ENCODE measurements at places on chromosomes 6 and 20.

- no peak for DNase-seq
Observed at GRCh38 chr20:62924442-62925075, 1.7 kb downstream of the DIDO1 start.

GRCh38 chr20:60255415-60255814 lies 297.2 kb downstream of the CDH26 start:
- DNase-seq = no peak

DNA sequence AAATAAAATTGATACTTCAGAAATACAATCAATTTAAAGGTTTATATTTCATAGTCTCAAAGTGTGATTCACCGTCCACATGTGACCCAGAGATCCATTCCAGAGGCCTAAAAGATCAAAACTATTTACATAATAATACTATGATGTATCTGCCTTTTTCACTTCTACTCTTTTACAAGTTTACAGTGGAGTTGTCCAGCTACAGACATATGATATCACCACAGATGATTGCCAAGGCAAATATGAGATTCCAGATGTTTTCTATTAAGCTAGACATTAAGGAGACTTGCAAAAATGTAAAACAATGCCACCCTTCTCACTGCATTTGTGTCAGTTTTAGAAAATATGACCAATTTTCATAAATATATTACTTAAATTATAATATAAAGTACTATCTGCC lies 443.7 kb downstream of the GJA1 start:
- no peak for DNase-seq

DNA sequence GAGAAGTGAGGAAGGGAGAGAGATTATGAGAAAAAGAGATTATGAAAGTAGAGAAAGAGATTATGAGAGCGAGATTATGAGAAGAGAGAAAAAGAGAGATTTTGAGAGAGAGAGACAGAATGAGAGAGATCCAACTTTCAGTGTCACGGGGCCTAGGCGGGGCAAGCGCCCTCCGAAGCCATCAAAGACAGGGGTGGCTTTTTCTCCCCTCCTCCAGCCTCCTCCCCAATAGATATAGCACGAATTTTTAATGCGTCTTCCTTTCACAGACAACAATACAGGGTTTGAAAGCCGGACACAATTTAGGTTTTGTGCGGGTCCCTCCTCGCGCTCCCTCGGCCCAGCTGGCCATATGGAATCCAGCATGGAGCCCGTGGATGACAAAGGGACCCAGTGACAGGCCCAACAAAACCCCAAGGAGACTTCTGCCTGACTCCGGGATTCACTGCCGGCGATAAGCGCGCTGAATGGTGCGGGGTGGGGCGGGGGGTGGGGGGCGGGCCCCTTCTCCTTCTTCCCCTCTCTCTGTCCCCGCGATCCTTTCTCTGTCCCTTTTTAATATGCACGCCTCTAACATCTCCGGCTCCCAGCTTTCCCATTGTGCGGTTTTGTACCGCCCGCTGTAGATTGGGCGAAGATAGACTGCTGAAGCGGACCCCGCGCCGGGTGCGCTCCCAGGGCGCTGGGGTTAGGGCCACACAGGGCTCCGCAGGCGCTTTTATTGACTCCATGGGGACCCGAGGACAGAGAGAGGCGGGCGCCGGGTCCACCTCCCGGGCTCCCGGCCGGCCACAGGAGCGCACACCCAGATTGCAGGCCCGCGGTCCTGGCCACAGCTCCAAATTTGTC lies 5.4 kb downstream of the NKX2-2 start:
- DNase-seq = no peak

GRCh38 chr6:82415820-82416219 lies 52.2 kb downstream of the TPBG start:
- no peak for DNase-seq

- DNase-seq = no peak
Observed at GRCh38 chr6:168138436-168138835, 59.4 kb upstream of the FRMD1 start.

- DNase-seq = no peak
Observed at GRCh38 chr20:53679597-53680309, 86.1 kb upstream of the ZNF217 start.

DNA sequence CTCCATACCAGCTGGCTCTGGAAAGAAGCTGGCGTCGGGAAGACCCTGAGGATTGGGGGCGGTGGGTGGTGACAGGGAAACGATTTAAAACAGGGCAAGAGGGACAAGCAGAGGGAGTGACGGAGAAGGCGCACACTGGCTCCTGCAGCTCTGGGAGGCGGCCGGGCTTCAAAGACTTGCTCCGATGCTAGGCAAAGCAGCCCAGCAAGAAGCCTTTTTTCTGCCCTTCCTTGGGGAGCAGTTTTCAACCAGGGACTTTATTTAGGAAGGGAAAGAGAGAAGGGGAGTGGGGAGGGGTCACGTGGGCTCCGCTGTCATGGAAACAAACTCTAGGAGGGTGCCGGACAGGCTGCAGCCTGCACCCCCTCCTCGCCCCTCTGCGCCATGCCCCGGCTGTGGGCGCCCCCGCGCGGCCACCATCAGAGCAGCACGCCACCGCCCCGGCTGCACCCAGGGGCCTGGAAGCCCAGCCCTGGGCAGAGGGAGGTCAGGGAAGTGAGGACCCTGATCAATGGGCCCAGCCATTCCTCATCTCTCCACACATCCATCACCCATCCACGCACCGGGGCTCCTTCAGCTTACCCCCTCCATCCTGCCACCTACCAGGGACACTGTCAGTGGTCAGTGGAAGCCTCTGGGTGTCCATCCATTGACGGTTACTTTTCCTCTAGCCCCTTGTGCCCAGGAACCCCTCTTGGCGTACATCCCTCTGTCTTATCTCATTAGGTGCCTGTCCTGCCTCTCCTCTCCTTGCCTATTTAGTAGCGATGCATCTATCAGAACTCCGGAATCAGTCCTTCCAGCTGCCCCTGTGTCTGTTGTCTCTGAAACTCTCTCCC lies 66.6 kb upstream of the CCDC167 start:
- no peak for DNase-seq

- no peak for DNase-seq
Observed at GRCh38 chr6:166910601-166911000, 45.7 kb downstream of the RNASET2 start.

GRCh38 chr20:50335105-50335504 lies 144.5 kb downstream of the CEBPB start:
- no peak for DNase-seq

- no peak for DNase-seq
Observed at GRCh38 chr6:43078691-43079090, 2.6 kb downstream of the PTK7 start.

GRCh38 chr6:22682979-22683378 lies 113.6 kb downstream of the HDGFL1 start:
- no peak for DNase-seq

- DNase-seq = no peak
Observed at GRCh38 chr6:136628996-136629395, 78.8 kb upstream of the MAP7 start.

DNA sequence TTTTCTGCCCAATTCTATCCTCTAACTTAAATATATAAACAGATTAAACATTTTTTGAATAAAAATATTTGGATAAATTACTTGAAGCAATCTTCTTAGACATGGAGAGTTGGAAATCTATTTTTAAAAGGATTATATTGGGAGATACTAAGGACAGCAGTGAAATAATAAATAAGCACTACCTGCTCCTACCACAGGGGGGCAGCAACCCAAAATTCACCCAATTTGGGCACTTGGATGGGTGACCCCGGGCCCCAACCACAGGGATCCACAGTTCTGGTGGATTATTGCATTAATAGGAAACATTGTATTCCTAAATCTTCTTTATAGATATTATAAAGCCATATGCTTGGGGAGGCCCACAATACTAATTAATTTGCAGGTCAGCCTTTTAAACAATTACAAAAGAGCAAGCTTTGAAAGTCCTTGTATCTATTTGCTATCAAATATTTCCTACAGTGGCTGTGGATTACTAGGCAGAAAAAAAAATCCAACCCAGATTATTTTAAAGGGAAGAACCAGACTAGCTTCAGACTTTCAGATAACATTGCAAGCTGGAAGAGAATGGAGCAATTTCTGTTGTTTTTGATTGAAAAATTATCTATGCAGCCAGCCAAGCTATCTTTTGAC lies 66.4 kb upstream of the PDE10A start:
- DNase-seq = no peak

- no peak for DNase-seq
Observed at GRCh38 chr6:106586815-106587415, 42.4 kb downstream of the RTN4IP1 start.

- no peak for DNase-seq
Observed at GRCh38 chr6:139153855-139154254, 19.0 kb downstream of the HECA start.

GRCh38 chr6:154593122-154593521 lies 82.6 kb upstream of the CNKSR3 start:
- DNase-seq = no peak

DNA sequence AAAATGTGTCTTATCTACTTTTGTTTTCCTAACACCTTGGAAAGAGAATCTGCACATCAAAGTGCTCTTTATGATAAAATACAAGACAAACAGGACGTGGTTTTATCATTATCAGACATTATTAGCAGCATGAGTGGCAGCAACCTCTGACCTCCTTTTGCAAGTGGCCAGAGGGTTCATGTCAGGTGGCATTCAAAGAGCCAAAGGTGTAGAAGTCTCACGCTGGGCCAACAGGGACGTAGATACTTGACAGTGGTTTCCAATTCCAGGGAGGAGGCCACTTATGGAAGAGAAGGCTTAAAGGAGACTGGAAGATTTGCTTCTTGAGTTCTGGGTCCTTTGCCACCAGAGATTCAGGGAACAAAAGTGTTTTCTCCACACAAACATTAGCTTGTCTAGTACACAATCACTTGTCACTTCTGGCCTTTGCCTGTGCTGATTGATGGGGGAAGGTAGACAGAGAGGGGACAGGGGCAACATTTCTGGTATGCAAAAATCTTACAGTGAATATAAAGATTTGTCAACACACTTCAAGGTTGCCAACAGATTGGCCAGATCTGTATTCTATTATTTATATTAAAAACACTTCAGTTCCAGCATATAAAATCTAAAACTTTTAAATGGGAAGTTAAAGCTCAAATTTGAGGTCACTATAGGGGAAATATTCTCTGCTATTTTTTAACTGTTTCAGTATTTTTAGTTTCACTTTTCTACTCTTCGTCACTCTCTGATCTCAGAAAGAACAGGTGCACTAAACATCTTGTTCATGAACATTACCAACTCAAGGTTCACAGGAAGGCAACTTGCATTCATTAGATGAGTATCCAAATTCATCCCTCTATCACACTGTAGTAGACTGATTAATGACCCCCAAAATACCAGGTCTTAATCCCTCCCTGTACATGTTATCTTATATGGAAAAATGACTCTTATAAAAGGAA lies 52.1 kb upstream of the FBXO30 start:
- DNase-seq = no peak

GRCh38 chr20:42350521-42350920 lies 732.3 kb upstream of the CHD6 start:
- DNase-seq = no peak

DNA sequence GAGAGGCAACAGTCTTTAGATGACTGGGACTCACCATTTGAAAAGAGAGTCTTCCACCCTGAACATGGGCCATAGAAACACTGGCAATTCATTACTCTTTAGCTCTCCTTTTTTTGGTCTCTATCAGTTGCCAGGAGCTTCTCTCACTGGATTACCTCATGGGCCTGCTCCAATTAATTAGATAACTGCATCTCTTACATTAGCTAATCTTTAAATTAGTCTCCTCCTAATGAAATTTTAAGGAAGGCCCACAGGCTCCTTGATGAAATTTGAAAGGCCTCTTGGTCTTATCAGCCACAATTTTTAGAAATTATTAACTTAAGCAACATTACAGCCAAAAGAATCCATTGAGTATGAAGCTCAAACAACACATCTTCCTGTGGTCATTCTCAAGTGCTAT lies 184.4 kb downstream of the UNC5CL start:
- DNase-seq = no peak

DNA sequence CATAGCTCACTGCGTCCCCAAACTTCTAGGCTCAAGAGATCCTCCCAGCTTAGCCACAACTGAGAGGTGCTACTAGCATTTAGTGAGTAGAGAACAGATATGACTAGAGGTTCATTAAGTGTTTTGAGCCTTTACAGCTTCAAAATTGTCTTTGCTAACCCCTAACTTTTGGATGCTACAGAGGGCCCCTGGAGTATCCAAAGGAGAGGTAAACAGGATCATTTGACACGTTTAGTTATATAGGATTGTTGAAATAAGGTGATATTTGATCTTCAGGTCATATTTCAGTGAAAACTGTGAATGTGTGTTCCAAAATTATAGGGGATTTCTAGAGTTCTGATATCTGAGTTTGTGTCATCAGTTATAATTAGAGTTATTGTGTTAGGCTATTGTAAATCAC lies 19.2 kb upstream of the HFE start:
- no peak for DNase-seq

- DNase-seq = no peak
Observed at GRCh38 chr20:17732907-17733521, 33.2 kb downstream of the BANF2 start.

- no peak for DNase-seq
Observed at GRCh38 chr6:44800784-44801592, 413.5 kb downstream of the CDC5L start.

- no peak for DNase-seq
Observed at GRCh38 chr20:61846074-61846473, 219.6 kb downstream of the TAF4 start.

- DNase-seq = no peak
Observed at GRCh38 chr20:46541229-46541935, 9.1 kb downstream of the OCSTAMP start.

DNA sequence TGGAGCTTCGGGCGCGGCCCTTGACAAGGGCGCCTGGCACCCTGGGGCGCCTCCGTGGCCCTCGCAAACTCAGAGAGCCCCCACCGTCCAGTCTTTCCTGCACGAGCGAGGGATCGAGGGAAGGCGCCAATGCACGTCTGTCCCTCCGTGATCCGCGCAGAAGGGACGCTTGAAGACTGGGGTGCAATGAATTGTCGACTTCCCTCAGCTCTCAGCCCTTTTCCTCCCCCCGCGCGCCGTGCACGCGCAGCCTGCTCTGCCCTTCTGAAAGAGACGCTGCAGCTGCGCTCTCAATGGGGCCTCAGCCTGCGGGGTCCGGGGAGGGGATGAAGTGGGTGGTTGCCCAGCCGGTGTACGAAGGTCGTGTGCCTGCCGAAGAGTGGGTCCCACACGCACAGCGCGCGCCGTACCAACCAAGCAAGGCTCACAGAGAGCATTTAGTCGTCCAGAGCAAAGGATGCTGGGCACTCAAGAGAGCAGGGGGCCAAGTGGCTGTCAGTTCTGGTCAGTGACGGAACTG lies 5.5 kb upstream of the SOX4 start:
- DNase-seq = no peak

GRCh38 chr20:2652724-2653555 lies 508 bp downstream of the NOP56 start:
- peak; percentile 93 for DNase-seq

Data from CMK (cell line).